ENCODE measurements at places on chromosomes 7 and 10.

GRCh38 chr10:133224756-133225372 is 5.2 kb upstream of the UTF1 start:
- no peak for DNase-seq

- DNase-seq = no peak
Observed at GRCh38 chr7:79622781-79623180, 169.3 kb upstream of the MAGI2 start.

DNA sequence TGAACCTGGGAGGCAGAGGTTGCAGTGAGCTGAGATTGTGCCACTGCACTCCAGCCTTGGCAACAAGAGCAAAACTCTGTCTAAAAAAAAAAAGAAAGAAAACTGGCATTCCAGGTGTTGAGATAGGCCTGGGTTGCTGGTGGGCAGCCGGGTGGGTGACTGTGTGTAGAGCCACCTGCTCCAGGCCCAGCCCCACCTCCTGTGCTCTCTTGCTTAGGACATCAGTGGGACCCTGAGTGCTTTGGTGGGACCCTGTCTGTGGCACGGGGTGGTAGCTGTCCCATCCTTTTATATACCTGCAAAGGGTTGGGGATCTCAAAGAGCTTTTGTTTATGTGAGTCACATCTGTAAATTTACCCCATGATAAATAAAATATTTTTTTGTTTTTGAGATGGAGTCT is 6.2 kb downstream of the PAOX start:
- DNase-seq = no peak

- DNase-seq = no peak
Observed at GRCh38 chr7:23712368-23713284, 2.6 kb downstream of the STK31 start.

DNA sequence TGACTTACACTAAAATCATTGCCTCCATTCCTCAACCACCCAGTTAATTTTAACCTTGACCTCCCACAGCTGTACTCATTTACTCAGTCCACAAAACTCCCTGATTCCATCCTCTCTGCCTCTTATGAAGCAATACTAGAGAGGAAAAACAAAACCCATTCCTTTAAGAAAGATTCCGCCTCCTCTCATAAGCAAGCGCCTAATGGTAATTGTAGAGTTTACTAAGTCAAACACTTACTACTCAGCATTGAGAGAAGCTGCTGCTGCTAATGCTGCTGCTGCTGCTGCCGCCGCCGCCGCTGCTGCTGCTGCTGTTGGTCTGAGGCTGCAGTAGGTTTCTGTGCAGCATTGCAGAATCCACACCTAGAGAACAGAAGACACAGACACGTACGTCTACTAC is 2.1 kb upstream of the ADD3 start:
- DNase-seq = no peak

GRCh38 chr10:4337563-4337962 is 488.4 kb upstream of the AKR1E2 start:
- DNase-seq = no peak

- DNase-seq = no peak
Observed at GRCh38 chr10:27464993-27465392, 39.1 kb upstream of the RAB18 start.

DNA sequence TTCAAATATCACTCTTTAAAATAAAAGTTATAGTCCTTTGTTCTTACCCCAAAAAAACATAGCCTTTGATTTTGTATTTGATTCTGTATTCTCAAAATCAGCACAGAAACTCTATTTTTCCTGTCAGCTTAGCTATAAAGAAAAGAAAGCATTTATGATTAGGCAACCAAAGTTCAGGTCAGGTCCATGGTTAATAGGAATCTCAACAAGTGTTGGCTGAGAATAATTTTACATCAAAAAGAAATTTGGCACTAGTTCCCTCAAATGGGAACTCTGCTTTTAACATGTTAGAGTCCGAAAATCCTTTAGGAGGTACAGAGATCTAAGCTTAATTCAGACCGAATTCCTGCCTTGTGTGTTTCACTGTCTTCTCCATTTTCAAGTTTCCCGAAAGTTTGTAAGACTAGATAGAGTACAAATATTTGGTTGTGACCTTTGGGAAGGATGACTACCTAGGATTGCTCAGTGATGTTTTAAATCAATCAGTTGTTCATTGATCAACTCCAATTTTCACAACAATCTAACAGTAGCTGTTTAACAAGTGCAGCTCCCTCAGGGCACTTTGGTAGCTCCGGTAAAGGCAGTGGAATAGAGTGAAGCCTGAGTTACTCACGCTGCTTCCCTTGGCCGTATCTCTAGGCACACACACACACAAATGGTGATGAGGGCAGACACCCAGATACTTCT is 8.8 kb upstream of the ENO4 start:
- no peak for DNase-seq

- DNase-seq = no peak
Observed at GRCh38 chr7:5294169-5294987, 11.6 kb downstream of the SLC29A4 start.

DNA sequence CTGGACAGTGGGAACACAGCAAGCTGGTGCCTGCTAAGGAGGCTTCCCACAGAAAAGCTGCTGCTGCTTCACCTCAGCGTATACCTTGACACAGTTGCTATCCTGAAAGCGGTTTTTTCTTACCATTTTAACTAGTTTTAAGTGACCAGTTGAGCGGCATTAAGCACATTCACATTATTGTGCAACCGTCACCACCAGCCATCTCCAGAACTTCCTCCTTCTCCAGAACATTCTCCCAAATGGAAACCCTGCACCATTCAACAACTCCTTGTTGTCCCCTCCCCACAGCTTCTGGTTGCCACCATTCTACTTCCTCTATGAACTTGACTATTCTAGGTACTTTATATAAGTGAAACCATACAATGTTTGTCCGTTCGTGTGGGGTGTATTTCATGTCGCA is 169.9 kb downstream of the SNX10 start:
- DNase-seq = no peak

GRCh38 chr7:34928052-34928451 is 109.2 kb downstream of the DPY19L1 start:
- DNase-seq = peak; percentile 14

DNA sequence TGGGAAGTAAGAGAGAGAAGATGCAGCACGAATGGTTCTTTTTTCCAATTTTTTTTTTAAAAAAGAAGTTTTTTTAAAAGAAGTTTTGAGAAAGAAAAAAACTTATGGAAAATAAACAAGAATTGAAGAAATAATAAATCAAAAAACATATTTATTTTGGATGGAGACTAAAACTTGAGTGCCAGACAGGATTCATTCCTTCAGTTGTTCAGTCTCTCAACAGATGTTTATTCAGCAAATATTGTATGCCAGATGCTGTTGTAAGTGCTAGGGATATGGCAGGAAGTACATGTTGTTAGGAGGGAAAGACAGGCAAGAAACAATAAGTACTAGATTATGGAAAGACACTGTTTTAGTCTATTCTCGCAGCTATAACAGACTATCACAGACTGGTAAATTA is 750.7 kb upstream of the PHF14 start:
- no peak for DNase-seq

DNA sequence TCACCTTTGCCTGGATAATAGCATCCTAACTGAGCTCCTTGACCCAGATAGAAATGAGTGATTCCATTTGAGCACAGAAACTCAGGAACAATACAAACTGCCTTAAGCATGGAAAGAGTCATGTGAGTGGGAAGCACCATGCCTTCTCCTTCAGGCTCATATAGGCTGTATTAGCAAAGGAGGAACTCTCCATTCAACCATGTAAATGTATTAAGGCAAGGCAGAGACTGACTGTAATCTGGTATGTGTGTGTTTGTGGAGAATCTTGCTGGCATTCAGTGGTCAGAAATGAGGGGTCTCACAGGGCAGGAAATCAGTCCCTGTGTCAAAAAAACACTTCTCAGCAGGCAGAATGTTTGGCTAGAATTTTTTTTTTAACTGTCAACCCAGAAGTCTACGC is 40.2 kb downstream of the COA1 start:
- no peak for DNase-seq

GRCh38 chr7:88328787-88329186 is 22.1 kb upstream of the STEAP4 start:
- DNase-seq = no peak

GRCh38 chr7:151810441-151811232 is 66.3 kb downstream of the PRKAG2 start:
- DNase-seq = no peak

GRCh38 chr7:148104924-148105323 is 485.6 kb upstream of the C7orf33 start:
- DNase-seq = no peak

- no peak for DNase-seq
Observed at GRCh38 chr7:99666013-99666395, 13.8 kb downstream of the CYP3A5 start.

DNA sequence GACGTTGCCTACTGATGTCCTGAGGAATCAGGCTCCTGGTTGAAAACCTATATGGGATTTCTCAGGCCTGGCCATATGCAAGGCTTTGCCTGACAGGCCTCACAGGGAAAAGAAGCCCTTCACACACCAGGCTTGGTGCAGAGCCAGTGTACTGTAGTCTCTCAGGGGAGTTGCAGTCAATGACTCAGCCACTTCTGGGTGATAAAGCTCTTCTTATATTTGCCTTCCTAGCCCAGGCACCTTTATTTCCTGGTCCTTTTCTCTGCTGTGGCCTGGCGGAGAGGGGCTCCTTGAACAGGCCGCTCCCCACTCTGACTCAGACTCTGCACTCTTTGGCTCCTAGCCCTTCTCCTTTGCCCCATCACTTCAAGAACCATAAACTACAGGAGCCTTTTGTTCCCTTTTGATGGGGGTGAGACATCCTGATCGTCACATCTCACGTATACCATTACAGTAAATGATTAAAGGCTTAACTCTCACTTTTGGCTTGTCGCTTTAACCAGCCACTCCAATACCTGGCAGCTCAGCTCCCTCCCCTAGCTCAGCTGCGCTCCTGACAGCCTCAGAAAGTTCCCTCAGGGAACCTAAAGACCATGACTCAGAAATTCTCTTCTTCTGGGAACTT is 33.5 kb downstream of the DPY19L1 start:
- DNase-seq = no peak

DNA sequence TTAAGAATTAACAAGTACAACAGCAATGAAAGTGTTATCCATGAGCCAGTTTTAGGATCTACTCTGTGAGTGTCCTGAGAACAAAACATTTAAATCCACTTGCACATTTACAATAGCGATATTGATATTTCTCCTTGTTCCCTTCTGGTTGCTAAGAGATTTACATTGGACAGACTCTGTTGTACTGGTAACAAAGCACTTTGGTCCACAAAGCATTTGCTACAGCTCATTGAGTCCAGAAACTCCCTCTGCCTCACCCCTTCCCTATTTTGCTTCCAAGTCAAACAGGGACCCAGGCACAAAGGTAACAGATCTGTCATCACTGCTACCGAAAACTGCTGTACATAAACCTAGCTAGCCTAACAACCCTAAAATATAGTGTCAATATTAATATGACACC is 2.1 kb downstream of the ANK3 start:
- no peak for DNase-seq

DNA sequence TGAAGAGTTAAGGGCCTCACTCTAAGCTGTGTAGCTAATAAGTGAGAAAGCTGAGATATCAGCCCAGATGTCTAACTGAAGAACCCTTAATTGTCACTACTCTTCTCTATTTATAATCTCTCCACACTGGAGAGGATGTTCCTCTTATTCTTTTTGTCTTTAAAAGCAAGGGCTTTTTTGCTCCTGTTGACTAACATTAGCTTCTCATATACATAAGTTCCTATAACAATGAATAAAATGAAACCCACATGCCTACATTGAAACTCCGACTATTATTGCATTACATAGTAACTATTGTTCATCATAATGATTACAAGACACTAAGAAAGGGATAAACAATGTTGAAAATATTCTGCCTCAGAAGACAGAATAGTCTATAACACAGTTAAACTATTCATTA is 67.1 kb downstream of the GNAT3 start:
- DNase-seq = no peak

GRCh38 chr7:67377939-67378862 is 381.6 kb downstream of the TYW1 start:
- peak; percentile 21 for DNase-seq

GRCh38 chr10:69057261-69057950 is 30.5 kb upstream of the SRGN start:
- DNase-seq = no peak

DNA sequence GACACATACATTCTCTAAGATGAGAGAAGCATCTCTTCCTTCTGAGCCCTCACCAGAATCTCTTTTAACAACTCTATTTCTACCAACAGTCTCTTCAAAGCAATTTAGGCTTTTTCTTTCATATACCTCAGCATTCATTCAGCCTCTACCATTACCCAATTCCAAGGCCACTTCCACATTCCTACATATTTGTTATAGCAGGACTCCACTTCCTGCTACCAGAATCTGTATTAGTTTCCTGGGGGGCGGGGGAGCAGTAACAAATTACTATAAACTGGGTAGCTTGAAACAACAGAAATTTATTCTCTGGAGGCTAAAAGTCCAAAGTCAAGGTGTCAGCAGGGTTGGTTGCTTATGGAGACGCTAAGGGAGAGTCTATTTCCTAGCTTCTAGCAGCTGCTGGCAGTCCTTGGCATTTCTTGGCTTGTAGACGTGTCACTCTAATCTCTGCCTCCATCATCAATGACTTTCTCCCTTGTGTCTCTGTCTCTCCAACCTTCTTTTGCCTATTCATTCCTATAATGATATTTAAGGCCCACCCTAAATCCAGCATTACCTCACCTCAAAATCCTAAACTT is 7.4 kb downstream of the PRPS1L1 start:
- no peak for DNase-seq

GRCh38 chr10:21452203-21452602 is 73.3 kb downstream of the SKIDA1 start:
- no peak for DNase-seq

DNA sequence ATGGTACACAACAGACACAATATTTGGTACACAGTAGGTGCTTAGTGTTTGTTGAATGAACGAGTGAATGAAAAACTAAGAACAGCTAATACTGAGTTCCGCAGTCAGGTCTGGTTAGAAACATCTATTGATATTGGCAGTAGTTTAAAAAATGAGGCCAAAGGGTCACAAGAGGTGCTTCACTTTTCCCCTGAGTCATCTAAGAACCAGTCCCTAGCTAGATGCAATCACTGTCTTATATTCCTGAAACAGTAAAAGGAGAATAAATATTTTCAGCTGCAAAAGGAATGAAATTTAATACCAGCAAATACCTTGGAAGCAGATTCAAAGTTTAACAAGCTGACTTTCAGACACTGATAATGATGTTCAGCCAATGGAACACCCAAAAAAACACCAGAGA is 54.5 kb downstream of the SCRN1 start:
- DNase-seq = no peak

DNA sequence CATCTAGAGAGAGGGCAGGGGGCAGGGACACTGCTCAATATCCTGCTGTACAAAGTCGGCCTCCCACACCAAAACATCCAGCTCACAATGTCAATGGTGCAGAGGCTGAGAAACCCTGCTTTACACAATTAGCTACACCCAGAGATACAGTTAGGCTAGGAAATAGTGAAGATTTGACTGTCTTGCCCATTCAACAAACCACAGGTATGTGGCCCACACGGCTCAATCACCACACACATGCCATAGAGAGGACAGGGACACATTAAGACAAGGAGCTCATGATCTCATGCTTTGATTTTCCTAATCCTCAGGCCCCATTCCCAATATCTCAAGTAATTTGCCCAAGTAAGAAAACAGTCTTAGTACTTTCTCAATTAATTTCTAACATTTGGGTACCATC is 110.4 kb downstream of the OSBPL3 start:
- no peak for DNase-seq

Measured in stimulated activated CD8-positive, alpha-beta memory T cell treated with anti-CD3 and anti-CD28 coated beads, Interleukin-15, amount 100 ng/mL, for 48 hours (primary cell).